ENCODE measurements at places on chromosomes 7 and 10.

DNA sequence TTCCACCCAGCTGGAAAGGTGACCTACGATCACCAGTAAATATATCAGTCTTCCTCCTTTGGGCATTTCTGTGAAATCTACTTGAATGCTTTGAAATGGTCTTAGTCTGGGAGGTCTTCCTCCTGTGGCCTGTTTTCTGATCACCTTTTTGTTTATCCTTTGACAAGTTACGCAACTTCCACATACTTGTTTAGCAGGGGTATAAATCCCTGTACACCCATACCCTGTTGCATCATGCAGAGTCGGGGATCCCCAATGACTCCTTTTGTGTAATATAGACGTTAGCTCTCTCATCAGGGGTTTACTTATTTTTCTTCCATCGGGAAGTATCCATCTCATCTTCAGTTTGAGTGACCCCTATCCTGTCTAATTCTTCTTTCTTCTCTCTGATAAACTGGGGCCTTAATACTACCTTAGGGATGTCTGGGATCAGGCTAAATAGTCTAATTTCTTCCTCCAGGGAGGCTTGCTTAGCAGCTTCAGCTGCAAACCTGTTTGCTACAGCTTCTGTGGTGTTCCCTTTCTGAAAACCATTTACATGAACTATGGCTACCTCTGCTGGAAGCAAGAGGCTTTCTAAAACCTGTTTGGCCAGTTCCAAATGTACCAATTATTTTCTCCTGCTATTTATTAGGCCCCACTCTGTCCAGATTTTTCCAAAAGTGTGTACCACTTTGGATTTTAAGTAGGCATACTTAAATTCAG, 25.8 kb downstream of the MAPK8 start:
- no peak for DNase-seq

DNA sequence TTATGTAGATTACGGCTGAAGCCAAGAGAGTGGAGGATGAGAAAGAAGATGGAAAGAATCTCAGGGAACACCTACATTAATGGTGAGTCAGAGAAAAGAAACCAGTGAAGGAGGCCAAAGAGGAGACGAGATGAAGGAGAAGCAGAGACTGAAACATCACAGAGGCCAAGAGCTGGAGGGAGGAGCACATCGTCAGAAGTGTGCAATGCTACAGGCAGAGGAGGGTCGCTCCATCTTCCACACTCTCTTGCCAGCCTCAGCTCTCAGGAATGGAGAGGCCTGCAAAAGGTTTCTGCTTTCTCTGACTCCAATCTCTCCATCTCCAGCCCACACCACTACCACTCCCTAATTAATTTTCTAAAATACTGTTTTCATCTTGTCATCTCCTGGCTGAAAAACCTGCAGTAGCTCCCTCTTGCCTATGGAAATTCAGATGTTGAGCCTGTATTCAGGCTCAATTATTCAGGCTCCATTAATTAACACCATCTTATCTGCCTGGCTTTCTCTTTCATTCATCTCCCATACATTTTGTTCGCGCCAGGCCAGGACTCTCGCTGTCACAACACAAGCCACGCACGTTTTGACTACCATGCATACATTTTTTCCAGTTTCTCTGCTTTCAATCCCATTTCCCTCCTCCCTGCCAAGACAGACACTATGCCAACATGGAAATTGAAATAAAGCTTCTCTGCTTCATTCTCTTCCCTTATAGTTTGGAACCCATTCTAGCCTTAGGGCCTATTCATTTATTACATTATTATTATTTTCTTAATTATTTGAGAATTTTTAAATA, 165.8 kb downstream of the INHBA start:
- no peak for DNase-seq

- no peak for DNase-seq
These were observed 154.7 kb upstream of the TMEM106B start for GRCh38 chr7:12056381-12056780.

DNA sequence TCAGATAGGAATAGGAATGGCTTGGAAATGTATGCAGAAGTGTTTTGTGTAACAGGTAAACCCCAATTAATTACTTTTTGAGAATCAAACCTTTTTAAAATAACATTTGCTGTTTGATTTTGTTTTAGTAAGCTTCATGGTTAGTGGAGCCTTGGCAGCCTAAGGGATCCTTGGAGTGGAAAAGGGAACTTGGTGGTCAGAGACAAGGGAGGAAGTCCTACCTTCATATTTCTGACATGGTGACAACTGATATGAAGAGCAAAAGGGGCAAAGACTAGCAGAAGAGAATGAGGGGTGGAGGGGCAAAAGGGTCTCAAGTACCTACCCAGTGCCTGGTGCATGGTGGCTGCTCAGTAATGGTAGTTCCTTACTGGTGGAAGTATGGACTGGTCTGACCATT, 32.3 kb downstream of the AHCYL2 start:
- DNase-seq = no peak

- peak; percentile 88 for DNase-seq
These were observed 8.3 kb downstream of the XPNPEP1 start for GRCh38 chr10:109914966-109915365.

- DNase-seq = no peak
These were observed 559.0 kb upstream of the NRP1 start for GRCh38 chr10:33893506-33893905.

DNA sequence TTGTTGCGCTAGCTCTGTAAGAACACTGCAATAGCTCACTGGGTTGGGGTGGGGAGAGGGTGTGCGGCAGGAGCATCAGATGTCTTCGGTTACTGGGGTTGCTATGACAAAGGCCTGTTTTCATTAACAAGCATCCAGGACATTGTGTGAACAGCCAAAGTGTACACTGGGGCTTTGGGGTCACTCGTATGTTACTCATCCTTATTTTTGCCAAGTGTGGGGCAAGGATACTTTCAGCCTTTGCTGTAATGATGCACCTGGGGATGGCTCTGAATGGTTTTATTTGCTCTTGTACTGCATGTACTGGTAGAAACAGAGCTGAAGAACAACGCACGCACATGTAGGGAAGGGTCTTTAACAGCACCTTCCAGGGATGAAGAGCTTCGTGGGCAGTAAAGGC, 73.0 kb upstream of the AFAP1L2 start:
- no peak for DNase-seq

DNA sequence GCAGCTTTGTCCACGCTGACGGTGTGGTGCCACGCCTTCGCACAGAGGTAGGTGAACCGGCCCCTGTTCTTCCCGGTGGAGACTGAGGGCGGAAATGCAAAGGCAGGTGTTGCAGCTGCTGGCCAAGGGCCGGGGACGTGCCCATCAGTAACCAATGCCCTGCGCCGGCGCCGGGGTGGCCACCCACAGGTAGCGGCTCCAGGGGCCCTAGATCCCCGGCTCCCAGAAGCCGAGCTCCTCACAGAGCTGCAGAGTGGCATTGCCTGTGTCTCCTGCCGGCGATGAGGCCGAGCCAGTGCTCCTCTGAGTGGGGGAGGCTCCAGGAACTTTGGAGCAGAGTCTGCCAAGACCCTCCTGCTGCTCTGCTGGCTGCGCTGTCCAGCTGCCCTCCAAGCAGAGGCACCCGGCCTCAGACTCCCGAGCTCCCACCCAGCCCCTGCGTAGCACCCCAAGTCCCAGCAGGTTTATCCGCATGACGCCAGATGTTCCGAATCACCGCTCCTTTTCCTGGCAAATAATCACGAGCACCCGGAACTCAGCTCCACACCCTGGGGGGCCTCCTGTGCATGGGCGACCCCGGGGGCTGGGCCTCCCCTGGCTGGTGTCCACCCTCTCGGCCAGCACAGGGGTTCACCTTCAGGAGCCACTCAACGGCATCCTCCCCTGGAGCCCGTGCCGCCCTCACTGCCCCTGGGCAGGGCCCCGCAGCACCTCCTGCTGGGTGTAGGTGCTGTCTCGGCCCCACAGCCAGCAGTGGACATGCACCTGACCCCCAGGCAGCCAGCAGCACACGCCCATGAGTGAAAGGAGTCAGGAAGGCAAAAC, 22.1 kb downstream of the CFAP46 start:
- DNase-seq = no peak

GRCh38 chr7:47957156-47957555, 8.9 kb upstream of the PKD1L1 start:
- no peak for DNase-seq

DNA sequence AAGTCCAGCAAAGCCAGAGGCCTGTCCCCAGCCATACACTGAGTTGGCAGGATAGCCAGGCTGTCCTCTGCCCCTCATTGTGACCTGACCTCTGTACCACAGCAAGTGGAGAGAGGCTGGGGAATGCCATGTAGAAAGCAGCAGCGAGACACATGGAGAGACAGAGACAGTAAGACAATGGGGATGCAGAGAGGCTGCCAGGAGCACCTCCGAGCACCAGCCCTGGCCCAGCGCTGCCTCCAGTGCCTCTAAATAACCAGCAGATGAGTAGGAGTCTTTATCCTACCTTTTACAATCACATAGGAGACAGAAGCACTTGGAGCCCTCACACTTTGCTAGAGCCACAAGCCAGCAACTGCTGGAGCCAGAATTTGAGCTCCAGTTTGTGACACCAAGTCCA, 8.1 kb downstream of the GDF2 start:
- no peak for DNase-seq

DNA sequence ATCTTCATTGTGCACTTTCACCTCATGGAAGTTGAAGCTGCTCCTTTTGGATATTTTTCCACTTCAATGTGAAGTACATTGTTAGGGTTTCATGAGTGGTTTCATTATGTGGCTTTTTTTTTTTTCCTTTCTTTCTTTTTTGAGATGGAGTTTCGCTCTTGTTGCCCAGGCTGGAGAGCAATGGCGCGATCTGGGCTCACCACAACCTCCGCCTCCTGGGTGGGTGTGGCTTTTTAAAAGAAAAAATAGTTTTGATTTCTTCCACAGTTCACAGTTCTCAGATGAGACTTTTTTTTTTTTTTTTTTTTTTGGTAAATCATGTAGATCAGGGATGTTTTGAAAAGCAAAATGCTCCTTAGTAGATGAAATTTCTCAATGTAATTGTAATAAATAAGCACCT, 652.3 kb upstream of the ANKRD30A start:
- no peak for DNase-seq

DNA sequence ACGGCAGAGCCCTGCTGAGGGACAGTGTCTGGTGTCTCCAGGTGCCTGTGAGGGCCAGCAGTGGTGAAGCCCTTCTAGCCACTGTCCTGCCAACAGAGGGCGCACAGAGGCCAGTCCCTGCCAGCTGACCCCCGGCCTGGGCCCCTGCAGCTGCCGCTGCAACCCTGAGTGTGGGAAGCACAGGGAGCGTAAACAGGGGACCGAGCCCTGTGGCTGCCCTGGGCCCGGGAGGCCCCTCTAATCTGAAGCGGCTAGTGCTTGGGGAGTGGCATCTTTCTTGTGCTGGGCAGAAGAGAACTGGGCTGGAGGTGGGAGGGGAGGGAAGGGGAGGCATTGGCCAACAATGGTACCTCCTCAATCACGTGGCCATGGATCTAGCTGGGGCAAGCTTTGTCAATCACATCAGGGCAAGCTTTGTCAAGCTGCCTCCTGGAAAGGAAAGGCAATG, 34.6 kb downstream of the TRIM8 start:
- no peak for DNase-seq

- no peak for DNase-seq
These were observed 159.8 kb downstream of the DIP2C start for GRCh38 chr10:529468-530230.

DNA sequence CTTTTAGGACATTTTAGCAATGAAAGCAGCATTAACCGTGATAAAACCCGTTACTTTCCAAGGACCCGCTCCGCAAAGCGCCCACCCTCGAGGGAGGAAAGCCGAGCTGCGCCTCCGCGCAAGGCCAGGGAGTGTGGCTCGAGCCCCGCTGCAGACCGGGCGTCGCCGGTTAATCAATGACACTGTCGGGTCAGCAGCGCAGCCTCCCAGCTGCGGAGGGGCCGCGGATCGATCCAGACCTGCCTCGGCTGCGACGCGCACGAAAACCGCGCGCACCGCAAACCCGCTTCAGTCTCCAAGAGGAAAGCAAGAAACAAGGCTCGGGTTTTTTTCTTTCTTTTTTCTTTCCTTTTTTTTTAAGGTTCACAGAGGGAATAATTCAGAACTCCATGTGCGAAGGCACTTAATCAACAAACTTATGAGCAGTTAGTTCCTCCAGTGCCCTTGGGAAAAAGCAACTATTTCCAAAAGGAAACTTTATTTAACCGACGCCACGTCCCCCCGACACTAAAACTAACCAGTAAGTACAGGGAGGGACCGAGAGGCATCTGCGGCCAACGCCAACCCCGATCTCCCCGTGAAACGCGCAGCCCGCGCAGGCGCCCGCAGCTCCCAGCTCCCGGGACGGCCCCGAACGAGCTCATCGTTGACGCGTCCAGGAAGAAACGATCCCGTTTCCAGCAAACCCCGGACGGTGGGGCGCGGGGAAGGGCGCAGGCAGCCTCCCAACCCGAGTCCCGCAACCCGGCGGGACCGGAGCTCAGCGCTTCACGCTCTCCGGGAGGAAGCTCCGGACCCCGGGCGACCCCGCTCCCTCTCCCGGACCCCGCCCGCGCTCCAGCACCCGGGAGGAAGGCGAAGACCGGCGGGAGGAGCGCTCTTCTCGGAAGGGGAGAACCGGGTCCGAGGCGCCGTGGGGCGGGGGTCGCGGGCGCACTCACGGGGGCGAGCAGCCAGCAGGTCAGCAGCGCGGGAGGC, 598 bp downstream of the VIPR2 start:
- DNase-seq = no peak

DNA sequence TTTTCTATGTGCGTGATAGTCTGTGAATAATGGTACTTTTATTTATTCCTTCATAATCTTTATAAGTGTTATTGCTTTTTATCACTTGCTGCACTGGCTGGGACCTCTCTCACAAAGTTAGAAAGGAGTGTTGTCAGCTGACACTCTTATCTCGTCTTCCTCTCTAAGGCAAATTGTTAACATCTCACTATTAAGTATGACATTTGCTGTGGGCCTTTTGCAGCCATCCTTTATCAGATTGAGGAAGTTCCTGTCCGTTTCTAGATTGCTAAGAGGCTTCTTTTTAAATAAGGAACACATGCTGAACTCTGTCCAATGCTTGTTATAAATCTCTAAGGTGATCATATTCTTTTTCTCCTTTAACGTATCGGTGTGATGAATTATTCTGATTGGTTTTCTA, 27.4 kb upstream of the DIP2C start:
- no peak for DNase-seq

DNA sequence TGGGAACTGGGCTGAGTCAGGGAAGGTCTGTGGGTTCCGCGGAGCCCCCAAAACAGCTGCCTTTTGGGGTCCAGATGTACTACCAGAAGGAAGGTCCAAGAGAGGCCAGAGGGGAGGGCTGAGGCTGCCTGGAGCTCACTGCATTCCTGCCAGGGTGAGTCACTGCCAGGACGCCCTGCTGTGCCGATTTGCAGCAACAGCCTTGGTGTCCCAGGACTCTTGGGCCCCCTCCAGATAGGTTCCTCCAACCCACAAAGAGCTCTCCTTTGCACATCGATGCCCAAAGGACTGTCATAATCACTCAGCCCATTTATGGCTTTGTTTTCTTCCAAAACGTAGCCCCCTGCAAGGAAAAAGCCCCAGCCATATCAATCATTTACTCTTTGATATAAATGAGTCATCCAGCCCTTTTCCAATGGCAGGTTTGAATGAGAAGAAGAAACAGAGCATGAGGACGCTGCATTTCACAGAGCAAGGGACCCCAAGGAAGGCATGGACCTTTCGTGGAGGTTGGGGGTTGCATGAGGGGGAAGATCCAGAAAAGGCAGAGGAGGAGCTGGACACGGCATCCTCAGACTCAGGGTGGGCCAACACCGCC, 32.2 kb upstream of the COL13A1 start:
- no peak for DNase-seq

- no peak for DNase-seq
These were observed 2.4 kb upstream of the MKLN1 start for GRCh38 chr7:131325179-131325840.

Measured in Jurkat, Clone E6-1 (cell line).